ENCODE measurements at places on chromosomes 11 and 22.

DNA sequence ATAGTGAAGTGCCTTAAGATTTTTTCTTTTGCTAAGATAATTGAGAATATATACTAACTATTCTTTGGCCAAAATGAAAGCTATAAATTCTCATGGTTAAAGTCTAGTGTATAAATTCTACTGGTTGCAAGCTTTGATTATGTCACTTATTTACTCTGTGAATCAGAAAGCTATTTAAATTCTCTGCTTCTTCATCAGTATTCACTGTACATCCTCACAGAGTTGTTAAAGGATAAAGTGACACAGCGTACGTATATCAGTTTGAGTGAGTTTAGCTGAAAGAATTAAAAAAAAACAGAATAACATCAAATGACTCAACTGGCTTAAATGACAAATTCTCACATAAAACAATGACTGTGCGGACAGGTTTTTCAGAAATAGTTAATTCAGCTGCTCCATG is 453.1 kb downstream of the NELL1 start:
- no peak for DNase-seq

- DNase-seq = peak; percentile 58
These were observed 87.0 kb downstream of the CSNK2A3 start for GRCh38 chr11:11265994-11266606.

DNA sequence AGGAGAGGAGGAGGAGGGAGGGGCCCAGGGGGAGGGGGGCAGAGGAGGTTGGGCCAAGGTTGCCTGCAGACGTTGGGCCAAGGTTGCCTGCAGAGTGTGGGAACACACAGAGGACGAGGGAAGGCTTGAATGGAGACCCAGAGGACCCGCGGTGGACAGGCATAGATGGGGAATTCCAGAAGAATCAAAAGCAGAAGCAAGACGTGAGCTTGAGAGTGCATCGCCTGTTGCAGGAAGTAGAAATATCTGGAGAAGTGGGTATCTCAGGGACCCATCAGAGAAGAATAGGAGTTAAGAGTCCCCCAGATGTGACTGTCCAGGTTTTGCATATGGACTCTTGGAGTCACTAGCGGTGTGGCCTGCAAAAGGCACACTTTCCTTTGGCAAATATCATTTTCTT is 670.2 kb downstream of the TBC1D22A start:
- no peak for DNase-seq

GRCh38 chr22:42418811-42419242 is 13.4 kb downstream of the NFAM1 start:
- DNase-seq = no peak

Data from stimulated activated CD4-positive, alpha-beta T cell treated with anti-CD3 and anti-CD28 coated beads, Interleukin-4, amount 100 ng/mL, for 1 hour (primary cell).